ENCODE measurements at places on chromosomes 2 and 18.

DNA sequence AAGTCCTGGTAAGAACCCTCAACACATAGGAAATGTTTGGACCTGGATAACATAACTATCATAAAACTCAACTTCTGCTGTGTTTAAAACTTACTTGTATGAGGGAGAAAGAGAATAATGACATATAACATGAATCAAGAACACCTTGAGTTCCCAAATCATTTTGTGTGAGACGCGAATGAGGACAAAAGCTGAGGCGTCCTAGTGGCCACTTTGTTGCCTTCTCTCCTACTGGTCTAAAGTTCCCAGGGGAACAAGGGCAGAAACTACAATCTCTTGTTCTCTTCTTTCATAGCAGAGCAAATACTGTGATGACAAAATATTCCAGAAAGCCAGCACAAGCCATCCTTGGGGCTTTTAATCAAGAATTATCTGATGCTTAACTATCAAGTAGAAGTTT, 8.3 kb upstream of the LCT start:
- no peak for DNase-seq

DNA sequence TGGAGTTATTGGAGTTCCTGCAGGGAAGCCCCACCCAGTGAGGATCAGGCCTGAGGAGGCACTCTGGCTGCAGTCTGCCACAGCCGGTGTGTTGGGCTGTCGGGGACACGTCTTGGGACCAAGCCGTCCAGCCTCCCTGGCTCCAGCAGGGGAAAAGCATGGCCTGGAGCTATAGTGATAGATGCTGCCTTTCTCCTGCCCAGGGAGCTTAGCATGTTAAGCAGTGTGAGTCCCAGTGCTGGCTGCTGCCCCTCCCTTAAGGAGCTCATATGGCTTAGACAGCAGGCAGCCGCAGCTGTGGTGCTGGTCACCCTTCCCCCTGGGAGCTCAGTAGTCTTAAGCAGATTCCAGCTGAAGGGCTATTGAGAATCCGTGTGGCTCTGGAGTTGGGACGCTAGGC, 78.9 kb downstream of the CERS6 start:
- DNase-seq = no peak

DNA sequence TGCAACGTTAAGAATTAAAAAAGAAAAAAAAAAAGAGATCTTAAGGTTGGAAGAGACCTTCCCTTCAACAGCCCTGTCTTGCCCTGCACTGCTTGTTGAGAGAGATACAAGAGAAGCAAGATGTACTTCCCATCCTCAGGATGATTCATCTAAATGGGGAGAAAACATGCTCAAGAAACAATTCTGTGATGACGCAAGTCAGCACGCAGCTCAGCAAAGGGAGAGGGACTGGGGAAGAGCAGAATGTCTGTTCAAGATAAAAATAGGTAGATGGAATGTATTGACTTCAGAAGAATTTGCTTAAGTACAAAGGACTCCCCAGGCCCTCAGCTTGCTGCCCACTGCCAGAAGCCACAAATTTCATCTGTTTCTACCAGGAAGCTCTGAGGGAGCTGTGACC, 198.2 kb upstream of the SPRED2 start:
- DNase-seq = no peak

- DNase-seq = no peak
Observed at GRCh38 chr2:74226648-74227213, 28.3 kb downstream of the MTHFD2 start.

DNA sequence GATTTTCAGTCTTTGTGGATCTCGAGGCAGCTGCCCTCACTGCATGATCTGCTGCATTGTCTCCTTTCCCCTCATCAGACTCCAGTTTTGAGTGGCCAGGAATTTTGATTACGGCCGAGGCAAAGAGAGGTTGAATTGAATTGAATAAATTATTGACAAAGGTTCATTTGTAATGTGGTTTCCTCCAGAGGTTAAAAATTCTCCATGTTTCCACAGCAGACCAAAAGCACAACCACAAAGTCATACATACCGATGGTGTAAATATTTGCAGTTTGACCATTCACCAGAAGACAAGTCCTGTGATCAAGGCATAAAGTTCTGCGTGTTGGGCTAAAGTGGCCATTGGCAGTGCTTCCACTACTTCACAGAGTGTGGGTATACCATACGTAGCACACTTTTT, 343.8 kb upstream of the MYT1L start:
- no peak for DNase-seq

- DNase-seq = no peak
Observed at GRCh38 chr2:46914578-46915230, 902 bp downstream of the MCFD2 start.

DNA sequence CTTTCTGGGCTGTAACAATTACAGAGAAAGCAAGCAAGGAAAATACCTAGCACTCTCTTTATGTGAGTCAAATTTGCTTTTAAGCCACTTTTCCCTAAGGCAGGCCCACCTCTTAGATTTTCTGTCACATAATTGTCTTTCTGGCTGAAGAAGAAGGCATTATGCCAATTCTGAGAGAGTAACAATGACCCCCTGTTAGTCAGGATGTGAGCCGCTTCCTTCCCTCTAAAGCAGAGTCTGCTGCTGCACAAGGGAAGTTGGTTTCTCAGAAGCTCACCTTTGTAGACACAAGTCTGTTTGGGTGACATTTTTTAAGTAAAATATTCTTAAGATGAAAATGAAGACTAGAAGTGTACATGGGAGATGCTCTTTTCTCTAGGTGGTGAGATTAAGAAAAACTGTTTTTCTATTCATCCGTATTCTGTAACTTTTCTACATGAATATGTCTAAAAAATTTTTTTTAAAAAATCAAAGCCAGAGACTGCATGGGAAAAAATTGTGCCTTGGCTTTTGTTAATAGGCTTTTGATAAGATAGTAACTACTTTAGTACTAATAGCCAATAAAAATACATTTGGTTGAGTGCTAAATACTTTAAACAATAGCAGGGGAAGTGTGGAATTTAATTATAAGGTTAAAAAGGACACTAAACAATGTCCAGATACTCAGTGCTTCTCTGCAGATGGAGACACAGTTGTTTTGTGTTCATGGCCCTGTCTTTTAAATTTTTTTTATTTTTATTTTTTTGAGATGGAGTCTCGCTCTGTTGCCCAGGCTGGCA, 33.4 kb upstream of the VPS54 start:
- DNase-seq = no peak

DNA sequence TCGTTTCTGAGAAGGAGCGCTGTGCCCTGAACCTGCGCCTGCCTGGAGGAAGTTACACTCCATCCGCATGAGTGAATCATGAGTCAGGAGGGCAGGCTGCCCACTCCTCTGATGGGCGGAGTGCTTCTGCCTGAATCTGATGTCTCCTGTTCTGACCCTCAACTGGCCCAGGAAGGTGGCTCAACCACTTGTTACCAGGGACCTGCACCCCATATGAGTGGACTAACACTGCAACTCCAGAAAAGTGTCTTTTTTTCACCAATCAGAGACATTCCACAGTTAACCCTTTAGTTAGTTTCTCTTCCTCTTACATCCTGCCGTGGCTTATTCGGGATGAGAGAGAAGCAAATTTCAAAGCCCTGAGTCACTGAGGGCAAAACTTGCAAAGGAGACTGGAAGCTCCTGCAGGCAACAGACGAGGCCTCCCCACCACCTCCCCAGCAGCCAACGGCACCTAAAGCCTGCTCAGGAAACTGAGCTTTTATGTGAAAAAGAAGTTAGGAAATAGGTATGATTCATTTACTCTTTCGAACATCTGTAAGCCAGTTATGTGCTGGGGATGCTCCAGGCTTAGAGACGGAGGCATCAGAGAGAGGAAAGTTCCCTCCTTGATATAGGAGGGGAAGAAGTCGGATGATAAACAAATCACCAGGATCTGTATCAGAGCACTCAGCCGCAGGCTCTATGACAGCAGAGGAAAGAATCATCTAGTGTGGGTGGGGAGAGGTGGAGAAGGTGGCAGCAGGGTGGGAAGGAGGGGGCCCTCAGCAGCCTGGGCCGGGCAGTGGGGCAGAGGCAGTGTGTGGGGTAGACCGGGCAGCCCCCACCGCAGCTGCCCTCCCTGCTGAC, 30.9 kb downstream of the MBP start:
- DNase-seq = no peak

DNA sequence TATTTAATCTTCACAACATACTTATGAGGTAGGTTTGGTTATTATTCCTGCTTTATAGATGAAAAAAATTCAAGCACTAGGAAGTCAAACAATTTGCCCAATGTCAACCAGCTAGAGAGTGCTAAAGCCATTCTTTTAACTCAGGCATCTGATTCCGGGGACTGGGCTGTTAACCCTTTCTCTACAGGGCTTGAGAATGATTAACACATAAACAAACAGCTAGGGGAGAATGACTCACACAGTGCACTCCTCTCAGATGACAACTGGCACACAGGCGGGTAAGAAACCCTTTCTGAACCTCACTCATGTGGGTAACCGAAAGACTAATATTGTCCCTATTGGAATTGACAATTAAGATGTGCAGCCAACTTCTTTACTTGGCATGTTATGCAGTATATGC, 86.3 kb upstream of the FSHR start:
- DNase-seq = no peak

- DNase-seq = no peak
Observed at GRCh38 chr2:59684771-59685166, 868.7 kb downstream of the BCL11A start.

DNA sequence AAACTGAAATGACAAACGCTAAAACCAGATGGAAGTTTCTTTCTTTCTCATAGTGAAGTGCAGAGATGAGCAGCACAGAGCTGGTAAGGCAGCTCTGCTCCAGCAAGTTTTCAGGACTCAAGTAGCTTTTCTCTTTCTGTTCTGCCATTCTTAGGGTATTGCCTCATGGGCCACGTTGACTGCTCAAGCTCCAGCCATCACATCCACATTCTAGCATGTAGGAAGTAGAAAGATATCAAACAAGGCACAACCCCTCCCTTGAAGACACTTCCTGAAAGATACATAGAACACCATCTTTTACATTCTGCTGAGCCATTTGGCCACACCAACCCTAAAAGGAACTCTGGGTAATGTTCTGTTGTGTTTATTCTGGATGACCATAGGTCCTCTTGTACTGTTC, 48.5 kb upstream of the GLI2 start:
- no peak for DNase-seq

DNA sequence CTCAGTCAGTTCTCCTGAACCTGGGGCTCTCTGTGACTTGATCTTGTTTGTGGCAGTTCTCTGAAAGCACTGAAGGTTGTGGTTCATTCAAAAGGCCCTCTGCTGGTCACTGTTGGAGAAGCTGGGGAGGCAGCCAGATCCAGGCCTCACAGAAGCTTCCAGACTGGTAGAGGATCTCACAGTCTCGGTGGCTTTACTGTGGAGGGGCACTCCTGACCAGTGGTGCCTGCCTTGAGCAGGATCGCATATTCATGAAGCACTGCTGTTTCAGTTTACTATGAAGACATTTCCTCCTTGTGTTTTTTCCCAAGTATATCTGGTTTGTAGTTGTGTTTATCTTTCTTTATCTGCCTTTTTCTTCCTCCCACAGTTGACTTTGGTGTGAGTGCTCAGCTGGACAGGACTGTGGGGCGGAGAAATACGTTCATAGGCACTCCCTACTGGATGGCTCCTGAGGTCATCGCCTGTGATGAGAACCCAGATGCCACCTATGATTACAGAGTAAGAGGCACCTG, 133.9 kb downstream of the MAP4K4 start:
- DNase-seq = no peak

- DNase-seq = no peak
Observed at GRCh38 chr2:215811003-215811402, 202.3 kb downstream of the MREG start.
